Activated naive CD8-positive, alpha-beta T cell treated with anti-CD3 and anti-CD28 coated beads for 36 hours (primary cell): ENCODE measurements at places on chromosomes 7 and 10. TPM values are rescaled to one million over a fixed set of nuclear protein-coding genes. Genes with fewer than 3 reads are reported as not detected.

Gene ZP3
- total RNA-seq: 2.6 TPM

Gene CLDN4
- 0.12 TPM for total RNA-seq

DNA sequence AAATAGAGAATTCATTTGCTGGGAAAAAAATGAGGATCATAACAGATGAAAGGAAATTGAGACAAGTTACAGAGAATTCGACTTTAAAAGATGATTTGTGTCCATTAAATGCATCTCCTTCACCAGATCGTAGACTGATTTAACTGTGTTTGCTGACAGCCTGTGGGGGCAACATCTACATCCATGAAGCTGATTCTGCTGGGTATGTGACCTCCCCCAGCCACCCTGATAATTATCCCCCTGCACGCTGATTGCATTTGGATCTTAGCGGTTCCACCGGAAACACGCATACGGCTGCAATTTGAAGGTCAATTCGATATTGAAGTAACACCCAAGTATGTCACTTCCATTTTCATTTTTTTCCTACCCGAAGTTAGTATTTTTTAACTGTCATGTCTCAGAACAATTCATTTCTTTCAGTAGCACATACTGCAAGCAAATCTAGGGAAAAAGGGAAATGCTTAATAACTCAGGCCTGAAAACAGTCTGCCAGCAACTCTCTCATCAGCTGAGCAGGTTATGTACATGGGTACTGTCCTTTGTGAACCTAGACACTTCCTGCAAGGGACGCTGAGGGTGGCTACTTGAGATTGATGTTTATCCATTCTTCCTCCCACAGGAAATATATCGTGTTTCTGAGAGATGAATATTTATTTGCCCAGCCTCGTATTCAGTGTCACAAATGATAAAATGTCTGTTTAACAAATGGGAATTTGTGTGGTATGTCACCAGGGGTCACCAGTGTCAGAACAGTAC is 134.9 kb downstream of the ZNF22 start:
- DNase-seq: no peak
- H3K4me1 ChIP-seq: peaks cover 2% of the 10 kb centered on the region
- no peaks in the 10 kb centered on the region for H3K27me3 ChIP-seq
- H3K4me3 ChIP-seq: no peak overlapping the region
- no peaks in the 10 kb centered on the region for H3K36me3 ChIP-seq
- H3K27ac ChIP-seq: no peak overlapping the region

- no peaks in the 10 kb centered on the region for H3K27me3 ChIP-seq
- peaks cover 41% of the 10 kb centered on the region for H3K4me1 ChIP-seq
- H3K27ac ChIP-seq: peak overlapping the region; percentile 54
- no peak overlapping the region for H3K4me3 ChIP-seq
- peak; percentile 13 for DNase-seq
Observed at GRCh38 chr10:93413252-93413689, 68.9 kb downstream of the MYOF start.

GRCh38 chr10:130814610-130815009 is 496.9 kb downstream of the TCERG1L start:
- H3K36me3 ChIP-seq: no peaks in the 10 kb centered on the region
- no peaks in the 10 kb centered on the region for H3K27me3 ChIP-seq
- no peak overlapping the region for H3K27ac ChIP-seq
- H3K4me3 ChIP-seq: no peak overlapping the region
- DNase-seq: no peak

Gene RHBDD2
- total RNA-seq: 28.0 TPM

Gene DYNC1I1
- 0.10 TPM for total RNA-seq

DNA sequence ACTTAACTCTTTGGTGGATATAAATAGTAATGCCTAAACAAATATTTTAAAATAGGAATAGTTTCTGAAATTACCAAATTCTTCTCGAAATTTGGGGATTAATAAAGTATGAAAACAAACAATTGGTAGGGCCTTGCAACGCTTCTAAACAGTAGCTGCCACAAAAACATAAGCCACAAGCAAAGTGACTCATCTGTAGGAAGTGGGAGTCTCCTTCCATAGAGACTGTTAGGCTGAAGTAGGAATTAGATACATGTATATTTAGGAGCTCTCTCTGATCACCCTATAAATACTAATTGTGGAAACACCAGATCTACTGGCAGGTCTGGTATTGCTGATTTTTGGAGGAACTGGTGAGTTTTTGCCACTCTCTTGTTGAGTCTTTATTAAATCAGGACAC is 5.7 kb upstream of the LMOD2 start:
- DNase-seq: no peak
- H3K36me3 ChIP-seq: no peaks in the 10 kb centered on the region
- H3K4me3 ChIP-seq: no peak overlapping the region
- H3K27me3 ChIP-seq: peaks cover 14% of the 10 kb centered on the region
- no peaks in the 10 kb centered on the region for H3K4me1 ChIP-seq

DNA sequence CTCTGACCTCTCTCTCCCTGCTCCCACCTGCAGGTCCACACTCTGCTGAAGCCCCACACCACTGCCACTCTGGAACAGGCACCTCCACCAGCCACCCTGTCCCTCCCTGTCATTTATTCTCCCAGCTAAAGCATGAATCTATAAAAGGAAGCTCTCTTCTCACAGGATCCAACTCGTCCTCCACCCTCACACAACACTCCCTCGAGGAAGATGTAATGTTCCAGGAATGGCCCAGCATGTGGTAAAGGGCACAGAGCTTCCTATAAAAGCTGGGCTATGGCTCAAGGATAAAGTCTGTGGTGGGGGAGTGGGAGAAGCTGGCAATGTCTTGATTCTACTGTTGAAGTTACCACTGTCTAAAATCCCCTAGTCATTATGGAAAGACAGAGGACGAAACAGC is 67.4 kb downstream of the ERCC6 start:
- H3K4me3 ChIP-seq: no peak overlapping the region
- no peaks in the 10 kb centered on the region for H3K27me3 ChIP-seq
- no peak overlapping the region for H3K27ac ChIP-seq
- H3K36me3 ChIP-seq: peaks cover 42% of the 10 kb centered on the region
- no peaks in the 10 kb centered on the region for H3K4me1 ChIP-seq
- no peak for DNase-seq

- no peak overlapping the region for H3K4me3 ChIP-seq
- H3K27me3 ChIP-seq: no peaks in the 10 kb centered on the region
- peaks cover 13% of the 10 kb centered on the region for H3K4me1 ChIP-seq
Observed at GRCh38 chr7:7564323-7564780, 2.3 kb upstream of the MIOS start.

Gene NOS3
- 5.8 TPM for total RNA-seq

DNA sequence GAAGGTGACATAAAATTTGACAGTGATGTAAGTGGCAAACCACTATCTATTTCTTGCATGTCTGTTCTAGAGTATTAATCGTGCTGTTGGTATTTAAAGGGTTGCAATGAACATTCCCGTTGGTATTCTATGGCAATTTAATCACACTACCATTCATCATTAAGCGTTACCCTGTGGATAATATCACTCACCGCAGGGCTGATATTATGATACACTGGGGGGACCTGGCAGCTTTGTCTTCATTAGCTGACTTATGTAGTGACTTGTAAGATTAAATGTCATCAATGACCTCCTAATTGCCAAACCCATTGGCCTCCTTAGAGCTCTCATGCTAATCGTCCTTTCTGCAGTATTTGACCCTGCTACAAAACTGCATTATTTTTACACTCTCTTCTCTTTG is 624.5 kb upstream of the VSTM2A start:
- H3K27me3 ChIP-seq: no peaks in the 10 kb centered on the region
- H3K27ac ChIP-seq: no peak overlapping the region
- no peak overlapping the region for H3K4me3 ChIP-seq
- no peak for DNase-seq
- no peaks in the 10 kb centered on the region for H3K36me3 ChIP-seq

GRCh38 chr7:47192978-47193377 is 388.9 kb downstream of the TNS3 start:
- H3K27ac ChIP-seq: no peak overlapping the region
- no peak for DNase-seq
- no peaks in the 10 kb centered on the region for H3K27me3 ChIP-seq
- H3K4me1 ChIP-seq: no peaks in the 10 kb centered on the region

- no peak for DNase-seq
- H3K27me3 ChIP-seq: no peaks in the 10 kb centered on the region
- no peak overlapping the region for H3K4me3 ChIP-seq
- H3K27ac ChIP-seq: no peak overlapping the region
- peaks cover 4% of the 10 kb centered on the region for H3K36me3 ChIP-seq
- H3K4me1 ChIP-seq: peaks cover 14% of the 10 kb centered on the region
Observed at GRCh38 chr7:105644937-105645336, 63.6 kb upstream of the EFCAB10 start.

GRCh38 chr10:19468413-19468812 is 347.8 kb upstream of the PLXDC2 start:
- no peak for DNase-seq
- H3K4me1 ChIP-seq: no peaks in the 10 kb centered on the region
- H3K27me3 ChIP-seq: no peaks in the 10 kb centered on the region
- H3K27ac ChIP-seq: no peak overlapping the region

- no peak overlapping the region for H3K4me3 ChIP-seq
- DNase-seq: no peak
- H3K4me1 ChIP-seq: no peaks in the 10 kb centered on the region
- no peaks in the 10 kb centered on the region for H3K36me3 ChIP-seq
- H3K27ac ChIP-seq: no peak overlapping the region
- H3K27me3 ChIP-seq: no peaks in the 10 kb centered on the region
Observed at GRCh38 chr10:105714728-105715127, 1073.6 kb downstream of the SORCS3 start.

DNA sequence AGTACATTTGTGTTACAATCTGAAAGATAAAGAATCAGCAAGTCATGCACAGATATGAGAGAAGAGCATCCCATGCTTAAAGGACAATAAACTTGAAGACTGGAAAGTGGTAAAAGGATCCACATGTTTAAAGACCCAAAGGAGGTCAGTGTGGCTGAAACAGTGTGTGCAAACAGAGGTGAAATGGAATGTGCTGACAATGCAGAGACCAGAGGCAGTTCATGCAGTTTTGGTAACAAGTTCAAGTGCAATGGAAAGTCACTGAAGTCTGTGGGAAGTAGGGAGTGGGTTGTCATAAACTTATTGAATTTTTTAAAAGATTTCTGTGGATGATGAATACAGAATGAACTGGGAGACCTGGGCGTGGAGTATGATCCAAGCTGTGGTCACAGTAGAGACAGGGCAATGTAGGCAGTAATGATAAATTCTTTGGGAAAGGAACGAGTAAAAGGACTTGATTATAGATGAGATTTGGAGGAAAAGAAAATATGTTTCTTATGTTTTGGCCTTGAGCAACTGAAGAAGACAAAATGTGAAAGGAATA is 408.0 kb downstream of the HGF start:
- H3K4me1 ChIP-seq: no peaks in the 10 kb centered on the region
- no peaks in the 10 kb centered on the region for H3K27me3 ChIP-seq
- no peaks in the 10 kb centered on the region for H3K36me3 ChIP-seq
- H3K27ac ChIP-seq: no peak overlapping the region

Gene CCL24
- not detected for total RNA-seq

DNA sequence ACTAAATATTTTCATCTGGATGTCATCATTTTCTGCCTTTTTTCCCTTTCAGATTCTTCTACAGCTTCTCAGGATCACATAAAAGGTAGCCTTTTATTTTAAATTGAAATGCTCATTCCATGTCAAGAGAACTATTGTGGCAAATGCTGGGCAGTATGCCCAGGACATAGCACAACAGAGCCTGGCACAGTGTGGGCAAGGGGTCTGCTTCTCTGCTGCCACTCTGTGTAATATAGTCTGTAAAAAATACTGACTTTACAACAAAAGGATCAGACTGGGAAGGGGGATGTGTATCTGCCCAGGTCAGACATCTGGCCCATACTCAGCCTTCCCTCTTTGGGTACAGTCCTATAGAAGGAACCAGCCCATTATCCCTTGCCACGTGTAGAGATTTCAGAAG is 62.7 kb downstream of the CUZD1 start:
- no peak overlapping the region for H3K4me3 ChIP-seq
- H3K27me3 ChIP-seq: peaks cover 14% of the 10 kb centered on the region
- no peaks in the 10 kb centered on the region for H3K4me1 ChIP-seq
- no peak overlapping the region for H3K27ac ChIP-seq
- H3K36me3 ChIP-seq: no peaks in the 10 kb centered on the region
- DNase-seq: no peak

Gene CTAGE4
- total RNA-seq: 1.8 TPM

Gene NKX2-3
- total RNA-seq: not detected

Gene ZPBP
- 0.37 TPM for total RNA-seq

Gene EPHA1
- 3.4 TPM for total RNA-seq

GRCh38 chr7:115676080-115676479 is 354.5 kb downstream of the TFEC start:
- H3K27me3 ChIP-seq: no peaks in the 10 kb centered on the region
- no peak overlapping the region for H3K4me3 ChIP-seq
- no peaks in the 10 kb centered on the region for H3K36me3 ChIP-seq
- DNase-seq: no peak
- H3K4me1 ChIP-seq: no peaks in the 10 kb centered on the region

- peaks cover 71% of the 10 kb centered on the region for H3K4me1 ChIP-seq
- H3K36me3 ChIP-seq: peaks cover 47% of the 10 kb centered on the region
- peak overlapping the region; percentile 29 for H3K4me3 ChIP-seq
- no peaks in the 10 kb centered on the region for H3K27me3 ChIP-seq
- no peak for DNase-seq
Observed at GRCh38 chr7:5774136-5774535, 7.3 kb downstream of the RNF216 start.

Gene PTCD1
- 5.9 TPM for total RNA-seq

- peaks cover 44% of the 10 kb centered on the region for H3K36me3 ChIP-seq
- H3K4me1 ChIP-seq: peaks cover 40% of the 10 kb centered on the region
- peak overlapping the region; percentile 91 for H3K4me3 ChIP-seq
- peak overlapping the region; percentile 100 for H3K27ac ChIP-seq
- DNase-seq: no peak
Observed at GRCh38 chr7:2354939-2355704, 495 bp downstream of the EIF3B start.

DNA sequence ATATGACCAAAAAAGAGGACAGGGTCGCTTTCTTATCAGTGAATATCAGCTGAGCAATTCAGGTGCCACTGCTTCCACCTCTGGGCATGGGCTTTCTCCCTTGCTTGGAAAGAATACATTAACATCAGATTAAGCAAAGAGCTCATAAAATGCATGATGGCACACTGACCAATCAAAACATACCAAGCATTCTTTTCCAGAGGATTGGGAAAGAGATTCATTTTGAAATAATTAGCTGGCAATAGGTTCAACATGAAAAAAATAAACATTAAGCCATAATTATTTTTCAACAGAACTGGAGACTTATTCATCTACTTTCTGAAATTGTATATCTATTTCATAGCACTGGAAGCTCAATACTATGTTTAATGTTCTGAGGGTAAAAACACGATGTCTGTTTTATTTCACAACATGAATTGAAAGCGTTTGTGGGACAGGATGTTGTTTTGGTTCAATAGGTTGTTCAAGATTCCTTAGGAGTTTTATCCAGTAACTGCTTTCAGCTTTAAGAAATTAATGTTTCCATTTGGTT is 53.2 kb downstream of the TFAM start:
- peaks cover 13% of the 10 kb centered on the region for H3K4me1 ChIP-seq
- DNase-seq: no peak
- H3K36me3 ChIP-seq: no peaks in the 10 kb centered on the region
- H3K27me3 ChIP-seq: no peaks in the 10 kb centered on the region

GRCh38 chr10:70221030-70221429 is 12.2 kb downstream of the PPA1 start:
- DNase-seq: no peak
- H3K4me3 ChIP-seq: no peak overlapping the region
- H3K36me3 ChIP-seq: peaks cover 25% of the 10 kb centered on the region
- no peaks in the 10 kb centered on the region for H3K27me3 ChIP-seq

GRCh38 chr10:98758463-98758862 is 311.7 kb upstream of the HPS1 start:
- no peak overlapping the region for H3K4me3 ChIP-seq
- peaks cover 20% of the 10 kb centered on the region for H3K27me3 ChIP-seq
- no peak overlapping the region for H3K27ac ChIP-seq
- DNase-seq: no peak
- no peaks in the 10 kb centered on the region for H3K36me3 ChIP-seq

- DNase-seq: no peak
- no peak overlapping the region for H3K27ac ChIP-seq
- peaks cover 6% of the 10 kb centered on the region for H3K27me3 ChIP-seq
- H3K4me3 ChIP-seq: no peak overlapping the region
- H3K4me1 ChIP-seq: peaks cover 22% of the 10 kb centered on the region
Observed at GRCh38 chr10:103696094-103696410, 159.3 kb downstream of the SH3PXD2A start.
